ENCODE measurements at places on chromosomes 16 and 17.

GRCh38 chr17:78774956-78775571 lies 7.0 kb downstream of the CYTH1 start:
- DNase-seq = no peak

- no peak for DNase-seq
Measured at GRCh38 chr16:66427036-66427860, at the start of gene BEAN1. TSS of gene BEAN1 (plus strand) at chr16:66427295. CDS start at chr16:66437677, 10,382 bp downstream.

GRCh38 chr16:67068212-67068753 lies 39.3 kb downstream of the CBFB start:
- no peak for DNase-seq

DNA sequence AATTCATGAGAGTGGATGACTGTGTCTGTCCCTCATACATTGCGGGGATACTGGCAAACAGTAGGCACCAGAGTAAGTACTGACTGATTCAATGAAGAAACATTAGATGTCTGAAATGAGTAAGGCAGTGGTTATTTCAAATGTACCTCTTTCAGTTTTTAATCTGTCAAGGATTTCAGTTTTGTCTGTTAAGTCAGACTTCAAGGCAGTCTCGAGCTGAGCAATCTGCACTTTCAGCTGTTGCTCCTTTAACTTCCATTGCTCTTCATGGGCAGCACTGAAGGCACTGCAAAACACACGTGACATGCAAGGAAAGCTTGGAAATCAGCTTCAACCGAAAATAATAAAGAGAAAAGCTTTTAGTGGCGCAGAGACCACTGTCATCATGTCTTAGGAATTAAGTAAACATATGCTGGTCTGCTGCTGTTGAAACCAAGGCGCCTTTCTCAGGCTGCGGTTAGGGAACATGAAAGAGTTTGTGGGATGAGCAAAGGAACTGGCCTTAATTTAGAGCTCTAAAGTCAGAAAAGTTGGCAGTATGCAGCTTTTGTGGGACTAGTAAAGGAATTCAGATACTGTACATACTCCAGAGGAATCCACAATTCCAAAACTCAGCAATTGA lies 38.8 kb downstream of the RPGRIP1L start:
- no peak for DNase-seq

DNA sequence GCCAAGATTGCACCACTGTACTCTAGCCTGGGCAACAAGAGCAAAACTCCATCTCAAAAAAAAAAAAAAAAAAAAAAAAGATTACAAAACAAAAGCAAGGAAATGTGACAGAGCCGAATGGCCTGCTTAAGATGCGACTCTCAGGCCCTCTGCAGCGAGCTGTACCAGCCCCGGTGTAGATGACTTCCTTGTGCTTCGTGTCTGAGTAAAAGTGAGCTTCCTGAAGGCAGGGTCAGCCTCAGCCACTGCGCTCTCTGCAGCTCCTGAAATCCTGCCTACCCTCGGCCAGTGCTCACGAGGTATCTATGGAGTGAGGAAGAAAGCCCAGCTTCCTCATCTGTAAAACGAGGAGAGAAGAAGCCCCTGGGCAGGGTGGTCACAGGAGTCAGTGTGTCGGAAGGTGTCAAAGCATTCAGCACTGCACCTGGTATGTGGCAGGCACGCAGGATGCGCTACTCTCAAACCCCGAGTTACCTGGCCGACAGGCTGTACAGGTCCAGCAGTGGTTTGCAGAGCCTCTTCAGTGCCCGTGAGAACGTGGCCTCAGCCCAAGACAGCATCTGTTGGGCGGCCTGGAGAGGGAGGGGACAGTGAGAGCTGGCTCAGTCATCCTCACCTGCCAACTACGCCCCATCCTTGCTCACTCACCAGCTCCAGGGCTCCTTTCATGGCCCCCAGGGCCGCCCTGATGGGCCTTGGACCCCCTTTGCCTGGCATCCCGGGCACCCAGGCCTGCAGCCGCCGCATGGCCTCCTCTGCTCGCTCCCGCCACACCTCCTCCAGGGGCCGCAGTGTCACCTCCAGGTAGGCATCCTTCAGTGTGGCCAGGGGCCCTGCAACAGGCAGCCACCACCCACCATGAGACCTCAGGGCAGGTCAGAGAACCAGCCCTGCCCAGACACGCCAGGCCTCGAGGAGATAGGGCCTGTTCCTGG lies 44.6 kb downstream of the RMI2 start:
- DNase-seq = no peak

- no peak for DNase-seq
Measured at GRCh38 chr17:12536472-12536871, 129.2 kb upstream of the MYOCD start.

GRCh38 chr17:182050-182751 lies 751 bp upstream of the DOC2B start:
- no peak for DNase-seq

- no peak for DNase-seq
Measured at GRCh38 chr16:50276326-50276640, 9.9 kb downstream of the ADCY7 start.

DNA sequence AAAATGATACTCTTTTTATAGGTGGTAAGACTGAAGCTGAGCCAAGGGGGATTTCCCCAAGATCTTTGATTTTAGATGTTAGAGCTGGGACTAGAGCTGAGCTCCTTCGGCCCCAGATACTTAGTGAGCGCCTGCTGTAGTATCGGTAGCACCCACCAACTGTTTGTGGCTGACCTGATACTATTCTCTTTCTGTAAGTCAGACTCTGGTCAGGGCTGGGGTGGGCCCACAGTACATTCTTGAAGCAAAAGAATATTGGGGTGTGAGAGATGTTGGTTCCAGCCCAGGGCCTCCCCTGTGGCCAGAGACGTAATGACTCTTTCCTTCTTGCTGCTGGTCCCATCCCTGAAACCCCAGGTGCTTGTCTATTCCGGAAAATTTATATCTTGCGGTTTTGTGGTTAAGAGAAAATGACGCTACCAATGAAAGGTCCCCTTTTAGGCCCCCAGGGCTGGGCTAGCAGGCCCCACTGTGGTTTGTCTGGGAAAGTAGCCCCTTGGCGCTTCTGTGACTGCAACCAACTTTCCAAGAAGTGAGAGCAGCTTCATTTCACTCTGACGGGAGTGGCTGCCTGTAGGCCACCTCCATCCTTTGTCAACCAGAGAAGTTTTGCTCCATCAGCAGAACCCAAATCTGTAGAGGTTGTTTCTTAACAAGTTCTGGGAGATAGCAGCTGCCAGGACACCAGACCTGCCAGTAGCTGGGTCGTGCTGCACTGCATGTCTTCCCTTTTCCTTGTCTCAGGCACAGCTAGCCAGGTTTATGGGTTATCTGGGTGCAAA lies 86.4 kb upstream of the LGALS9 start:
- no peak for DNase-seq

DNA sequence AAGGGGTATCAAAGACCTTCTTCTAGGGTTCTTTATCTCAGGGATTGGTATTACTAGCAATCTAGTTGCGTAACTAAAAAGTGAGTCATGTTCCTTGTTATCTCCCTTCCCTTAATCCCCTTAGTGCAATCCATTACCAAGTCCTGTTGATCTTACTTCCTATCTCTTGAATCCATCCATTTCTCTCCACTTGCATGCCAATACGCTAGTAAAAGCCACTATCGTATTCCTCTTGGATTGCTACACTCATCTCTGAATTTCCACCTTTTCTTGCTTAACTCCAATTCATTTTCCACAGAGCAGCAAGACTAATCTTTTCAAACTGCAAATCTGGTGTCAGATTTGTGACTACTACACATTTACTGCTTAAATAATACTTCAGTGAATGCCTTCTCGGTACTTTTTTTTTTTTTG lies 1.8 kb upstream of the ADAT1 start:
- no peak for DNase-seq

- peak; percentile 32 for DNase-seq
Measured at GRCh38 chr16:4614571-4615383, at the start of gene UBALD1. TSS of gene UBALD1 (minus strand) at chr16:4614888. CDS start at chr16:4614797, 91 bp downstream.

- no peak for DNase-seq
Measured at GRCh38 chr17:70987867-70988340, 818.6 kb downstream of the KCNJ2 start.

DNA sequence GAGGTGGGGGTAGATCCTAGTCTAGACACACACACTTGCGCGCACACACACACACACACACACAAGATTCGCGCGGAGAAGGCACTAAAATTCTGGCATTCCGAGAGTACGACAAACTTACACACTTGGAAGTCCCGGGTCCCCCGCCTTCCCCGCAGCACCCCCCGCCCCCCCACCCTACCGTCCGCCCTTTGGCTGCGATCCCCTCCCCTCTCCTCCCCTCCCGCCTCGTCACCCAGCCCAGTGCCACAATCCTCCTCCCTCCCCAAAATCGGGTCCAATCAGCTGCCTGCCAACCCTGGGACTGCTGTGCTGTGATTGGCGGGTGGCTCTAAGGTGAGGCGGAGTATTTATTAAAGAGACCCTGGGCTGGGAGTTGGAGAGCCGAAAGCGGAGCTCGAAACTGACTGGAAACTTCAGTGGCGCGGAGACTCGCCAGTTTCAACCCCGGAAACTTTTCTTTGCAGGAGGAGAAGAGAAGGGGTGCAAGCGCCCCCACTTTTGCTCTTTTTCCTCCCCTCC lies at the start of gene SOX9:
TSS of gene SOX9 (plus strand) at position 379 of the 522 bp plus-strand sequence. CDS start 372 bp downstream, outside the sequence.
- no peak for DNase-seq

DNA sequence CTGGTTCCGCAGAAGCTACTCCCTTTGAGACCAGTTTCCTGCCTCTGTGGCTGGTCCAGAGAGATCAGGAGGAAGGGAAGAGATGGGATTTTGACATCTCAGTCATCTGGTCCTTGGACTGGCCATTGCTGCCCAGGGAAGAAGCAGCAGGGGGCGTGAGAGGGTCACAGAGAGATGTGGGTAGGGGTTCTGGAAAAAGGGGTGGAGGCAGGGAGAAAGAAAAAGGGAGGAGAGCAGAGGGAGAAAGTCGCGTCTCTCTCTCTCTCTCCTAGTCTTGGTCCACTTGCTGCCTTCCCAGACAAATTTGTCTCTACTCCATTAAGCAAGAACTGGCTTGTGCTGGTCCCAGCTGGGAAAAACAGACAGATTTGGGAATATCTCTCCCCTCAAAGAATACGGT lies 4.4 kb downstream of the SHBG start:
- DNase-seq = no peak

DNA sequence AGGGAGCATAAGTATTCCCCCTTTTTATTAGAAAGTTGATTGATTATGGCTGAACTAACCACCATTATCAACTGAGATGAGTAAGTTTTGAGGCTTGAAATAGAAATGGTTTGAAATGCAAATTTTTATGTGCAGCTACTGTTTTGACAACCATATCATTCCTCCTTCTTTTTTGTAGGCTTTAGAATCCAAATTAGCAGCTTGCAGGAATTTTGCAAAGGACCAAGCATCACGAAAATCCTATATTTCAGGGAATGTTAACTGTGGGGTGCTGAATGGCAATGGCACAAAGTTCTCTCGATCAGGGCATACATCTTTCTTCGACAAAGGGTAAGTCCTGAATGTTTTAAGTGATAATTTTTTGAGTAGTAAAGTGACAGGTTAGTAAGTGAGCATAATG lies 24.1 kb downstream of the NDEL1 start:
- DNase-seq = no peak
